ENCODE measurements at places on chromosomes 3 and 15.
A peak's percentile ranks its signal among the peaks of the same experiment; 100 is the strongest.

DNA sequence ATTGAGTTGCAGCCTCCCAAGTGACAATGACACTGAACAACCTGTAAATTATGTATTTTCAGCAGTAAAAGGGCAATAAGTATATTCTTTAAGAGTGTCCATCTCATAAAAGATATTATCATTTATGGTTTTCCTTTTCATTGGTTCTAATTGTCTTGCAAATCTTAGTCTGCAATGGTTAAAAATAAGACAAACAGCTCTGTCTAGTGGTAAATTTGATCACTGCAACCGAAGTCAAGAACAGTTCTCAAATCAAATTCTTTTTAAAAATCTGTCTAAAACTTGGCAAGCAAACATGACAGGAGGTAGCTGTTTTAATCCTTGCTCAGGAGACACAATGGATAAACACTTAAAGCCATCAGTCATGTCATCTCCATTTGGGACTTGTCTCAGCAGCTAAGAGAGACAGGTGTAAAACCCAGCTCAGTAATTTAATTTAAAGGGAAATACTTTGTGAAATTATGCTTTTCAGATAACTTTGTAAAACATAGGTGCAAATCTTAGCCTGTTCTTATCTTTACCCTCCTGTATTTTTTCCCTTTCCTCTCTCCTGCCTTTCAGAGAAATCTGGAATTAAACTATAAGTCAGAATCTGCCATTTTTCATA is 150.3 kb upstream of the ARHGEF26 start:
- no peak for DNase-seq

DNA sequence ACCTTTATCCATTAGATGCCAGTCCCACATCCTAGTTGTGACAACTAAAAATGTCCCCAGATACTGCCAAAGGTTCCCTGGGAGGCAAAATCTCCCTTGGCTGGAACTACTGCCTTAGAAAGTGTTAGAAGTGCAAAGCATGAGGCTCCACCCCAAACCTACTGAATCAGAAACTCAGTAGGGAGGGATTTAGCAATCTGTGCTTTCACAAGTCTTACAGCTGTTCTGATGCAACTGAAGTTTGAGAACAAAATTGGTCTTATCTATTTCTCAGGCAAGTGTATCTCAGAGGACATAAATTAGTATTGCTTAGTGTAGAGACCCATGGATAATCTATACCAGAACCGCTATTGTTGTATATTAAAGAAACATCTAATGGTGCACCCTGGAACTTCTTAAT is 70.2 kb downstream of the CLDN1 start:
- DNase-seq, result no peak

DNA sequence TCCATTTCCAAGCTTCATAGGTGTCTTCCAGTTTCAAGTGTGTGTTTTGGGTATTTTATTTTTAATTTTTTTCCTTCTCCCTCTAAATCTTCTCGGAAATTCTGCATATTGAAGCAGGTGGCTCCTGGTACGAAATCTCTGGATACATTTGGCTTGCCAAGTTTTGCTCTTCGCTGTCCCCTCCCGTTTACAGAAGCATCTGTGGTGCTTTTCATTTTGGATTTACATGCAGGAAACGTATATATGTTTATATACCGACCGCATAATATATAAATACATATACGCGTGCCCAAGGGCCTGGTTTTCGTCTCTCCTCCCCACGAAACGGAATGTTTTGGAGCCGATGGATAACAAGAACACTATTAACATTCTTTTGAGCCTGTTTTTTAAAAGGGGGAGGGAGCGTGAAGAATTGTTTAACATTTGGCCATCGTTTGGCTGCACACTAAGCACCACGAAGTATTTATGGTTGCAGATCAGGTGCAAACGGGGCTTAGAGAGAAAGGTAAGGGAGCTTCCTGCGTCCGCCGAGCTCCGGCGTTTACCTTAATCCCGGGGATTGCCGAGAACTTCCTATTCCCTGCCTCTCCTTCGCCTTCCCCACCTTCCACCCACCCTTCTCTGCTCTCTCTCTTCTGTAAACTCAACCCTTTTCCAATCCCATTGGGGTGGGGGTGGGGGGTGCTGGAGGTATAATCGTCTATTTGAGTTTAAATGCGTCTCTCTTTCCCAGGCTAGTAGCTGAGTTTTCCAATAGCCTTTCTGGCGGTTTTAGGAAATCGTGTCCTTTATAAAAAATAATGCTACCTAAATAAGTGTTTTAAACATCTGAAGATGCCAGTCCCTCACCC is 1.1 kb upstream of the NLGN1 start:
- no peak for DNase-seq

DNA sequence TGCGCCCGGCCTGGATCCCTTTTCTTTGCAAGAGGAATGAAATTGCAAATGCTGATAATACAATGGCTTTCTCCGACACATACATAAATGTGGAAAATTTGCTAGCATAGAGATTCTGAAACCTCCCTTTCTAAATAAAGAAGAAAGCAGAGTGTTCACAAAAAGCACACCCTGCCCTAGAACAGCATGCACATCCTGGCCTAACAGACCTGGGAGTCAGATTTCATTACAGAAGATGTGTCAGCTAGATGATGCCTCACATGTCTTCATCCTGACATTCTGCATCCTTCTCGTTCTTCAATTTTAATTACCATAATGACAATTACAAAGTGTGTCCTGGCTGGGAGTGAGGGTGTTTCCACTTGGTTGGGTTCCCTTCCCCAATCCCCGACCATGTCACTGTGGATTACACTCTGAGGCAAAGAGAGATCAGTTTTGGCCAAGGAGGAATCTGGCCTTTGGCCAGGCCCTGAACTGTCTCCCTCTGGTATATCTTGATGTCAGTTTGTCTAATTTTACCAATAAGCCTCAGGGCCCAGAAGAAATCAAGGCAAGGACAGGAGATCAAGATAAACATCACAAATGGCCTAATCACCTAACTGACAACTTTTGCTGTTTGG is 104.9 kb upstream of the SPATA12 start:
- DNase-seq, result no peak

DNA sequence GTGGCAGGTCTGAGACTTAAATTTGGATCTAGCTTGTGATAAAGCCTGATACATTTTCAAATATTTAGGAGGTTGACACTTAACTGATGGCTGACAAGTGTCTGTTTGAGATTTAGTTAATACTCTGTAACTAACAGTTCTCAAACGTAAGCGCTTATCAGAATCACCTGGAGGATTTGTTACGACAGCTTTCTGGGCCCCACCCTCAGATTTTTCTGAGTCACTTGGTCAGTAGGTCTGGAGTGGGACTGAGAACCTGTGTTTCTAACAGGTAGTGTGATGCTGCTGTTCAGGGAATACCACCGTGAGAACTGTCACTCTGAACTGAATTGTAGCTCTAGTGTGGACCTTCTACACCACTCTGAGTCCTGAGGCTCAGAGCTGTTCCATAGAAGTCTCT is 85.5 kb downstream of the CEMIP start:
- no peak for DNase-seq

DNA sequence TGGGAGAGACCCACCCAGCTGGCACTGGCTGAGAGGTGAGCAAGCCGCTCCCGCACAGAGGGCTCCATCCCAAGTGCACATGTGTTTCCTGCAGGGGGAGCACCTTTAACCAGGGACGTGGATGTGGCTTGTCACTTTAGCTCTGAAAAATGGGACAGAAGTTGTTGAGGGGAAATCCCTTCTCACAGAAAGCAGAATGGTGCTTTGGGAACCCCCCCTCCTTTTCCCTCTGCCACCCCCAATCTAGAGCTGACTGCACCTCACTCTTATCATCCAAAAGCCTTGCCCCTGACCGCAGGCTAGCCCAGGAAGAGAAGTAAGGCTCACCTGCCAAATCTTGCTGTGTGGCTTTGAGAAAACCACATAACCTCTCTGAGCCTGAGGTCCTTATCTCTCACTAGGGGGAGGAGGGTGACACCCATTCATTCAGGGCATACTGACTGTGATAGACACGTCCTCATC is 77.9 kb downstream of the RPN1 start:
- peak; percentile 17 for DNase-seq

DNA sequence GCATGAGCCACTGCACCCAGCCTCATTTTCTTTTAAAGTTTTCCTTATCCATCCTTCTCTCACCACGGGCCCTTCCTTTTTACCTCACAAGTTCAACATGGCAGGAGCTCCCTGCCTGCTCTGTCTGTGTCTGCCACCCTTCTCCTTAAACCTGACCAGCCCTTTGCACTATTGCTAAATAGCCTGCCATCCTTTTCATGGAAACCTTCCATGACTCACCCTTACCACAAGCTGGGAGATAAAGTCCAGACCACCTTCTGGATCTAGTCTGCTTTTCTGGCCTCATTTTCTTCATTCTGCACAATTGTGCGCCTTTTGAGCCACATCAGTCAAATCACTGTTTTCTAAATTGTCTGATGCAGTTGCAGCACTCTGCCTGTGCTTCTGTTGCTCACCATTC is 8.9 kb downstream of the PARP14 start:
- DNase-seq, result no peak

DNA sequence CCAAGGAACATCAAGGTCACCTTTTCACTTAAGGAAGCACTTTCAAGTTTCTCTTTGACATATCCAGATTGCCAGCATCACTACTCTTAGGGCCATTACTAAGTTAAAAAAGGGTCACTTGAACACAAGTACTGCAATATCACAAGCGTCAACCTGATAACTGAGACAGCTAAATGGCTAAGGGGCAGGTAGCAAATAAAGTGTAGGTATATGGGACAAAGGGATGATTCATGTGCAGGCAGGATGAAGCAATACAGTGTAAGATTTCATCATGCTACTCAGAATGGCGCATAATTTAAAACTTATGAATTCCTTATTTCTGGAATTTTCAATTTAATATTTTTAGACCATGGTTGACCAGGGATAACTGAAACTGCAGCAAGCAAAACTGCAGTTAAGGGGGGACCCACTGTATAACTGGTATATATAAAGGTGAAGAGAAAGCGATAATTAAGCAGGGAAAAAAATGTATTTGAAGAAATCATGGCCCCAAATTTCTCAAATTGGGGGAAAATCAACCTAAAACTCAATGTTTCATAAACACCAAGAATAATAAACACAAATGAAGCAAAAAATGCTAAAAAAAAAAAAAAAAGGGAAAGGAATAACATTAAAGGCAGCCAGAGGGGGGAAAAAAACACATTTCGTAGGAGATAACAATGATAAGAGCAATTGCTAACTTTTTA is 13.1 kb downstream of the CCR1 start:
- no peak for DNase-seq

Data from stimulated activated naive CD4-positive, alpha-beta T cell treated with Interleukin-2 at 50 U/mL for 16 hours (primary cell).